Fibroblast of lung (primary cell): ENCODE measurements at places on chromosomes 16 and 17.

DNA sequence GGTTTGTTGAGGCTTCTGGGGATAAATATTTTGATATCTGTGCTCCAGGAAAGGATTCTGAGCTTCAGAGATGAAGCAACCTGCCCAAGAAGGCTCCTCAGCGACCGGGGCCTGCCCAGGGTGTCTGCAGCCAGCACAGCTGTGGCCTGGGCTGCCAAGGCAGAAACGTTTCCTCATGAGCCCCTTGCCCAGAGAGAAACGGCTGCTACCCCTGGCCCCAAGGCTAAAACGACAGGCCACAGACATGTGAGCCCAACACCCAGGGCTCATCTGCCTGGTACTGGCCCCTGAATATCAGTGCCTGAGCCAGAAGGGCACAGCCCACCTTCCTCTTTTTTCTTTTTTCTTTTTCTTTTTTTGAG is 45.4 kb upstream of the RASD1 start:
- H3K4me1 ChIP-seq, result no peaks in the 10 kb centered on the region
- no peaks in the 10 kb centered on the region for H3K27me3 ChIP-seq
- no peak overlapping the region for H3K4me3 ChIP-seq
- no peak overlapping the region for H3K27ac ChIP-seq
- H3K36me3 ChIP-seq, result no peaks in the 10 kb centered on the region
- DNase-seq, result no peak

- no peaks in the 10 kb centered on the region for H3K36me3 ChIP-seq
- H3K27me3 ChIP-seq, result no peaks in the 10 kb centered on the region
- H3K4me1 ChIP-seq, result no peaks in the 10 kb centered on the region
- H3K4me3 ChIP-seq, result no peak overlapping the region
Observed at GRCh38 chr17:35521150-35521549, 16.3 kb downstream of the SLFN12L start.

DNA sequence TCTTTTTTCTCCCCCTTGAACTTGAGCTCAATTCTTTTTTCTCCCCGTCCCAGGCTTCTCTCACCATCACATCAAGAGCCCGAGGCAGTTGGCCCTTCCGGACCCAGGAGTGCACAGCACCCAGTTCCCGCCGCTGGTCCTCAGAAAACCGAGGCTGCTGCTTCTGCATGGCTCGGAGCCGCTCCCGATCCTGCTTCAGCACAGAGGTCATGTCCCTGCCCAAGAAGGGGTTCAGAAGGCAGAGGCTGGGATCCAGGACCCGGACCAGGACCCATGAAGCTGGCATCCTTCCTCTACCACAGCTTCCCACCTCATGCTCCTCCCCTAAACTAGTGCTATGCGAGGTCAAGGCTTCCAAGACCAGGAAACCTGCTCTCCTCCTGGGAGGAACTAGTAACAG is 10.5 kb downstream of the PER1 start:
- peaks cover 25% of the 10 kb centered on the region for H3K36me3 ChIP-seq
- no peak overlapping the region for H3K27ac ChIP-seq
- H3K4me3 ChIP-seq, result no peak overlapping the region
- no peak for DNase-seq
- no peaks in the 10 kb centered on the region for H3K27me3 ChIP-seq
- peaks cover 8% of the 10 kb centered on the region for H3K4me1 ChIP-seq

- H3K36me3 ChIP-seq, result peaks cover 8% of the 10 kb centered on the region
- H3K4me1 ChIP-seq, result peaks cover 6% of the 10 kb centered on the region
- no peaks in the 10 kb centered on the region for H3K27me3 ChIP-seq
- peak overlapping the region; percentile 83 for H3K4me3 ChIP-seq
- H3K27ac ChIP-seq, result no peak overlapping the region
Observed at GRCh38 chr17:82449131-82449882, 1.2 kb downstream of the CYBC1 start.

GRCh38 chr16:84599521-84600202 is 18.2 kb downstream of the COTL1 start:
- peak; percentile 89 for DNase-seq
- peak overlapping the region; percentile 78 for H3K27ac ChIP-seq
- peaks cover 51% of the 10 kb centered on the region for H3K4me1 ChIP-seq
- peak overlapping the region; percentile 41 for H3K4me3 ChIP-seq
- no peaks in the 10 kb centered on the region for H3K27me3 ChIP-seq

GRCh38 chr17:73554498-73554897 is 89.7 kb downstream of the SDK2 start:
- H3K27ac ChIP-seq, result no peak overlapping the region
- no peak for DNase-seq
- no peaks in the 10 kb centered on the region for H3K4me1 ChIP-seq
